ENCODE measurements at places on chromosomes 6 and 20.

DNA sequence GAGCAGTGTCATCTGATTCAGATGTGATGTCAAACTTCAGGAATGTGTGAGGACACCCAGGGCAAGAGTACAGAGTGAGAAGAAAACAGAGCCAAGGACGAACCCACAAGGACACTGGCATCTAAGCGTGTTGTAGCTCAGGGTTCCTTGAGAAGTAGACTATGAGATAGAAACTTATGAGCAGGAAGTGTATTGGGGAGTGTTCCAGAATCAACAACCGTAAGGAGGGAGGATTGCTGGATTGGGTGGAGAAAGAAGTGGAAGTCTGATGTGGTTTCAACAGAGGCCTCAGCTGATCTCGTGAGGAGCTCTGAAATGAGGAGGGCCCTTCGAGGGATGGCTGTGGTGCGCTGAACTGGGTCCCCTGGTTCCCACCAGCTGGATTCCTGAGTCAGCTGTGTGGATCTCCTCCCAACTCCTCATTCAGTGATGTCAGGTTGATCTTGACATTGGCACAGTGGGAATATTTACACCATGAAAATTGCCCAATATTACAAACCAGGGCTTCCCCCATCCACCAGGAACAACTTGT is 25.7 kb upstream of the IGF2R start:
- DNase-seq, result no peak

DNA sequence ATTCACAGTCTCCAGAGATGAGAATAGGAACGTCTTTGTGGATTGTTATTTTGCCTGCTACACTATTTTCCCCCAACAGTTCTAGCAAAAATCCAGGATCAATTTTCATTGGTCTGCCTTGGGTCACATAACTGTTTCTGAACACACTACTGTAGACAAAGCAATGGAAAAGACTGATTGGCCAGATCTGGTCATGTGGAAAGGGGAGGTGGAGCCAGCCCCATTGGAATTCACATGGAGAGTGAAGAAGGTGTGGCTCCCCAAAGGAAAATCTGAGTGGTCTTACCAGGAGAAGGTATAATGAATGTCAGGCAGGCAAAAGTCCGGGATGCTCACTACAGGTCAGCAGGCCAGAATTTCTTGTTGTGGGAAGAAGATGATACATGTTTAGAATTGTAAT is 9.5 kb upstream of the TP53RK start:
- no peak for DNase-seq

- DNase-seq, result no peak
Observed at GRCh38 chr6:132788658-132789395, 9.6 kb downstream of the SLC18B1 start.

- no peak for DNase-seq
Observed at GRCh38 chr6:136920671-136921380, 1.3 kb upstream of the SLC35D3 start.

GRCh38 chr6:125701354-125701668 is 48.1 kb upstream of the HEY2 start:
- DNase-seq, result no peak

DNA sequence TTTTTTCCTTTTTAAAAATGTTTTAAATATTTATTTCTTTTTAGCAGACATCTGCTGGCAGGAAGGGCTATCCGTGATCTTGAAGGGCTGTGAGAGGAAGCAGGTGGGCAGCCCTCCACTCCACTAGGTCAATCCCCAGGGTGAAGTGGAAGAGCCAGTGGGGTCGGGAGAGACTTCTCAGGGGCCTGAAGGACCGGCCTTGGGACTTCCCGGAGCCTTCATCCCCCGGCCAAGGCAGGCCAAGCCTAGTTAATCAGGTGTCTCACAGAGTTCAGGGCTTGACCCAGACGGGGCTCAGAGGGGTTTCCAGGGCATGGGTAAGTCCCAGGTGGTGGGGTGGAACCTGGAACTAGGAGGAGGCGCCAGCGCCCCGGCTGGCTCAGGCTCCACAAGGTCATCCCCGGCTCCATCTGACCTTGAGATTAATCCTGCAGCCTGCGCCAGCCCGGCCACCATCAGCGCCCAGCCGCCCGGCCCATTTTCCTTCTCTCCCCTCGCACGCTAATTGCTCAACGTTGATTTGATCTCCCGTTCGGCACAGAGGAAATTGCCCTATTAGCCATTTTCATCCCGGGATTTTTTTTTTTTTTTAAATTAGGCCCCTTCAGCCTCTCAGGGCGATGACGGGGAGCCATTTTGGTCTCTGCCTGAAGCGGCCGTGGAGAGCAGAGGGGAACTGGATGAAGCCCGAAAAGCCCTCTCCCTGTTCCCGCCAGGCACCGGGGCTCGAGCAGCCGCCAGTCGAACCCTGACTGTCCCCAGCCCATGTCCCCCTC is 44.4 kb downstream of the MDFI start:
- no peak for DNase-seq

- no peak for DNase-seq
Observed at GRCh38 chr20:32203356-32204204, 4.0 kb downstream of the PLAGL2 start.
